Mesangial cell (primary cell): ENCODE measurements at places on chromosomes 1 and 21. TPM values are rescaled to one million over a fixed set of nuclear protein-coding genes. Genes with fewer than 3 reads are reported as not detected.

Gene MPL
- 0.13 TPM in 1 of 2 replicates, not detected in the other for total RNA-seq

Gene LAMC1
- 192 and 216 TPM in 2 replicates for total RNA-seq

Gene LRRC53
- not detected in 2 replicates for total RNA-seq

Gene OR10Z1
- not detected in 2 replicates for total RNA-seq

Gene MAP3K7CL
- 8.1 and 10.9 TPM in 2 replicates for total RNA-seq

Gene TMEM269
- total RNA-seq: 0.25 TPM in 1 of 2 replicates, not detected in the other

Gene ARHGEF11
- total RNA-seq: 15.8 and 22.7 TPM in 2 replicates

Gene VPS26C
- total RNA-seq: 38.0 and 49.4 TPM in 2 replicates

Gene GUCA2B
- total RNA-seq: not detected in 2 replicates

Gene COL24A1
- under 0.01 and 0.51 TPM in 2 replicates for total RNA-seq

Gene DENND2C
- 0.33 and 0.89 TPM in 2 replicates for total RNA-seq

Gene C1orf185
- total RNA-seq: not detected in 2 replicates

Gene TSSK3
- total RNA-seq: 0.16 and 1.3 TPM in 2 replicates

Gene PROK1
- not detected in 2 replicates for total RNA-seq

Gene OPTC
- total RNA-seq: not detected in 2 replicates

Gene VAV3
- 1.3 and 5.2 TPM in 2 replicates for total RNA-seq

Gene C1orf115
- total RNA-seq: 1.1 and 4.6 TPM in 2 replicates

Gene PYHIN1
- not detected in 2 replicates for total RNA-seq

Gene AKNAD1
- total RNA-seq: not detected in 2 replicates

Gene NCF2
- 7.1 and 51.5 TPM in 2 replicates for total RNA-seq

Gene NRDC
- total RNA-seq: 55.7 and 56.7 TPM in 2 replicates

Gene MCOLN2
- total RNA-seq: 0.49 and 1.3 TPM in 2 replicates

Gene SELP
- not detected in 2 replicates for total RNA-seq

Gene SPRR5
- not detected in 2 replicates for total RNA-seq

Gene GNG4
- 0.51 and 1.1 TPM in 2 replicates for total RNA-seq

Gene GPX7
- total RNA-seq: 55.1 and 59.7 TPM in 2 replicates

Gene USP21
- 14.2 and 19.6 TPM in 2 replicates for total RNA-seq

Gene DFFA
- total RNA-seq: 26.6 and 48.1 TPM in 2 replicates

Gene FCMR
- not detected in 2 replicates for total RNA-seq

Gene G0S2
- total RNA-seq: 1.5 and 5.1 TPM in 2 replicates

Gene DIO1
- not detected in 2 replicates for total RNA-seq

Gene KCNT2
- 1.1 and 8.4 TPM in 2 replicates for total RNA-seq

Gene LMOD1
- 0.16 and 4.2 TPM in 2 replicates for total RNA-seq

Gene BSND
- not detected in 2 replicates for total RNA-seq

Gene CR1L
- not detected in 2 replicates for total RNA-seq

Gene C4BPB
- not detected in 2 replicates for total RNA-seq

Gene GBP6
- not detected in 2 replicates for total RNA-seq

Gene C1orf94
- total RNA-seq: not detected in 2 replicates

Gene MIA3
- total RNA-seq: 20.2 and 32.1 TPM in 2 replicates

Gene TPTE
- total RNA-seq: not detected in 2 replicates

Gene GPR37L1
- under 0.01 TPM in 1 of 2 replicates, not detected in the other for total RNA-seq
